ENCODE measurements at places on chromosomes 6 and 20.

DNA sequence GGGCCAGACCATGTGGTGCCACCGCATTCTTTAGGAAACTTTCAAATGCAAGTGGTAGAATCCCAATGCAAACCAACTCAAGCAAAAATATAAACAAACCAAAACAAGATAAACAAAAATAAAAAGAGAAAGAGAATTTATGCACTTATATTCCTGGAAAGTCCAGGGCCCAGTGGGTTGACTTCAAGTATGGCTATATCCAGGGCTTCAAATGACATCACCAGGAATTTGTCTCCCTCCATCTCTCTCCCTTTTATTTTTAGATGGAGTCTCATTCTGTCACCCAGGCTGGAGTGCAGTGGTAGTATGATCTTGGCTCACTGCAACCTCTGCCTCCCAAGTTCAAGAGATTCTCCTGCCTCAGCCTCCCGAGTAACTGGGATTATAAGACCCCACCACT is 56.1 kb upstream of the PNRC1 start:
- no peak for DNase-seq

GRCh38 chr6:125746731-125747588 is 2.5 kb upstream of the HEY2 start:
- DNase-seq, result peak; percentile 52

DNA sequence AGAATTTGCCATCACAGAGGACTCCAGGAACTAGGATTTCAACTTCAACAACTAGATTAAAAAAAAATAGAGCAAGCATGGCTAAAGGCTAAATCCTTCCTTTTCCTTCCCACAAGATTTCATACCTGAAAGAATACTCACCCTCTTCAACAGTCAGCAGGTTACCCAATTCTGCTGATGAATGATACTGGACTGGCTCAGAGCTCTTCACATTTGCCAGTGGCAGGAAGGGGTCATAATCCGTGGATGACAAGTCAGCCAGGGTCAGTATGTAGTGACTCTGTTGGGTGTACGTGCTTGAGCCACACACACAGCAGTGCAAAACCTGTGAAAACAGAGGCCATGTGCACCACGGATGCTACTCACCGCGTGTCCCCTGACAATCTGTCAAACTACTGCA is 152.9 kb downstream of the INSM1 start:
- DNase-seq, result no peak

- DNase-seq, result no peak
These were observed 121.9 kb upstream of the SULF2 start for GRCh38 chr20:47907031-47907675.

DNA sequence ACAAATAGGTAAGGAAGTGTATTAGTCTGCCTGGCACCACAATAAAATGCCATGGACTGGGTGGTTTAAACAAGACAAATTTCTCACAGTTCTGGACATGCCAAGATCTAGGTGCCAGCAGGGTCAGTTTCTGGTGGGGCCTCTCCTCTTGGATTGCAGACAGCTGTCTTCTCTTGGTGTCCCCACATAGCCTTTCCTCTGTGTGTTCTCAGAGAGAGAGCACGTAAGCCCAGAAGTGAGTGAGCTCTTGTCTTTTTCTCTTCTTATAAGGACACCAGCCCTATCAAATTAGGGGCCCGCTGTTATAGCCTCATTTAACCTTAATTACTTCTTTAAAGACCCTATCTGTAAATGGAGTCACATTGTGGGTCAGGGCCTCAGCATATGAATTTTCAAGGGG is 28.3 kb downstream of the SMPDL3A start:
- no peak for DNase-seq

- DNase-seq, result no peak
These were observed 144.8 kb downstream of the ADGRG6 start for GRCh38 chr6:142446576-142446975.

- DNase-seq, result no peak
These were observed 728 bp downstream of the FUT9 start for GRCh38 chr6:96016334-96017069.

DNA sequence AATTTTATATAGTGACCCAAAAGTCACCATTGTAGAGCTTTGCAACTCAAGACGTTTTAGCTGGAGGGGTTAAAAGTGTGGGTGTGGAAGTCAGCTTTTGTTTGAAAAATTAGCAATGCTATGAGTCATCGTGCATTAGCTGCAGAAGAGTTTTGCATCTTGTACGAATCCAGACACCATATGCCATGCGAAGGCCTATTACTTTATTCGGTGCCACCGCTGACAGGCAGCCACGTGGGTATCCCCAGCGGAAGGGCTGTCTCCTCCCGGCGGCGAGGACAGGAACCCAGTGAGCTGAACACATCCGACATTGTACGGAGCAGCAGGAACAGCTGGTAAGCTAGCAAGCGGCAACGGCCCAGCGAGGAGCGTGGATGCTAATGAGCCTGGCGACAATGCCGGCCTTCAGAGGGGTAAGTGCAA is 84.4 kb downstream of the INSM1 start:
- peak; percentile 68 for DNase-seq

Measured in CD14-positive monocyte (primary cell).